ENCODE measurements at places on chromosomes 1 and 21.

DNA sequence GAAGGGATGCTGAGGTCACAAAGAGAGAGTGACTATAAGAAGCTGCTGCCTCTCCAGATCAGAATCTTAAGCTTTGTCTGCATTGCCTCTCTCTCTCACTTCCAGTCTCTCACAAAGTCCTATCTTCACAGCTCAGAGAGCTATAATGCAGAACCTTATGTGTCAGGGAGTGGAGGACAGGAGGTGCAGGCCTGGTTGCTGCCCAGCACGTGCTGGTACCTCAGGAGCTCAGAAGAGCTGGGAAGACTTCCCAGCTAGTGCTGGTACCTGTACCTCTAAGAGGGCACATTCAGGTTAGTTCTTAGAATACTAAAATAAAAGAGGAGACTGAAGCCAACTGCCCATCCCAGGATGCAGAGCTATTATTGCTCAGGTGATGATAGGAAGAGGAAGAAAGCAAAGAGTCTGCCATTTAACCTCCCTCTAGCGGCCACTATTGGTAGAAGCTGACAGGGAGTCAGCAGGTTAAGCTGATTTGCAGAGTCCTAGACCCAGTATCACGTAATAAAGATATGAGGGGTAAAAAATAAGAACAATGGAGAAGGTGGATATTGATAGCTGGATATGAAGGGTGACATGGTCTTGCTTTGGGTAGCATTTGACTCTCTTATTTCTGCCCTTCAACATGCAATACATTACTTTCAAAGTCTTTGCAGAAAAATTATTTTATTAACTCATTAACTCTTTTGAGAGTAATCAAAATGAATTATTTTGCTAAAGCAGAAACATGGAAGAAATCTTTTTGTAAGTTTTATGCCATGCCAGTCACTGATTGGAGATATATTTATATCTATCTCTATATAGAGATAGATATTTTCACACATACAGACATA lies 138.1 kb upstream of the HMCN1 start:
- peak; percentile 25 for DNase-seq

- no peak for DNase-seq
Measured at GRCh38 chr21:34754690-34755647, 86.2 kb downstream of the CLIC6 start.

DNA sequence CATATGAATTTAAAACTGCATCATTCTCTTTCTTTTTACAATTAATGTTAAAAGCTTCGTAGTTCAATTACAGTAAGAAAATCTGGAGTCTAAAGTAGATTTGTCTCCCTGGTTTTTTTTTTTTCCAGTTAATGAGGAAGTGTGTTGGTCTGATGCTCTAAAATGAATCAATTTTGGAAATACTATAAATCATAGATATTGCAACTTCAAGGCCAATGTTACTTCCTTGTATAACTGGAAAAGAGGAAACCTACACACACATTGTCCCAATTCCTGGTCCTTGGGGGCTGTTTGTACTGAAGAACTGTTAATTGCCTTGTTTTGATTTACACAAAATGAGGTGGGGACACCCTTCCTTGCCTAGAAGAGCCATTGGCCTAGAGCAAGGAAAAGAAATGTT lies 107.2 kb downstream of the RGS2 start:
- no peak for DNase-seq

DNA sequence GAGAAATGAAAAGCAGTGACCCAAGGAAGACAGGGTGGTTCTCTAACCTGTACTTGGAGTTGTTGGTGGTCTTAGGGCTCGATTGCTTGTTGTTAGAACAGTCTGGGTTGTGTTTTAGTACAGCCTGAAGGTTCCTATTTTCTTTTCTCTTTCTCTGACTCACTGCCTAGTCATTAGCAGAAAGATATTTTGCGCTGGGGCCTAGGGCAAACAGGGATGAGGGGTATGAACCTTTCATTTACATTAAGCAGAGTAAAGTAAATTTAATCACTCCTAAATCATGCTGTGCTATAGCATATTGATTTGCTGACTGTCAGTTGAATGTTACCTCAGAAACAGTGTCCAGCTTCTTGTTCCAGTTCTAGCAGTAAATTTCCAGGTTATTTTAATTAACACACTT lies 197.2 kb downstream of the RWDD3 start:
- no peak for DNase-seq

GRCh38 chr1:59805554-59805953 lies 9.2 kb upstream of the HOOK1 start:
- no peak for DNase-seq

DNA sequence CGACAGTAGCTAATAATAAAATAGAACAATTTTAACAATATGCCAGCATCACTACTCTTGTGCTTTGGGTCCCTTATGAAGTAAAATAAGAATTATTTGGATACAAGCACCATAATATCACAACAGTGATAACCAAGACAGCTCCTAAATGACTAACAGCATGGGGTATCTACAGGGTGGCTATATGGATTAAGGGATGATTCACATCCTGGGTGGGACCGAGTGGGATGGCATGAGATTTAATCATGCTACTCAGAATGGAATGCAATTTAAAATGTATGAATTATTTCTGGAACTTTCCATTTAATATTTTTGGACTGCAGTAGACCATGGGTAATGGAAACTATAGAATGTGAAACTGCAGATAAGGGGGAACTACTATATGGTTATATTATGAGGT lies 28.1 kb upstream of the B3GALNT2 start:
- DNase-seq, result no peak

- DNase-seq, result no peak
Measured at GRCh38 chr1:15700508-15700907, 16.4 kb downstream of the PLEKHM2 start.

- DNase-seq, result no peak
Measured at GRCh38 chr1:207103892-207104373, at the start of gene C4BPA. TSS of gene C4BPA (plus strand) at chr1:207104233. CDS start at chr1:207113026, 8,793 bp downstream.

DNA sequence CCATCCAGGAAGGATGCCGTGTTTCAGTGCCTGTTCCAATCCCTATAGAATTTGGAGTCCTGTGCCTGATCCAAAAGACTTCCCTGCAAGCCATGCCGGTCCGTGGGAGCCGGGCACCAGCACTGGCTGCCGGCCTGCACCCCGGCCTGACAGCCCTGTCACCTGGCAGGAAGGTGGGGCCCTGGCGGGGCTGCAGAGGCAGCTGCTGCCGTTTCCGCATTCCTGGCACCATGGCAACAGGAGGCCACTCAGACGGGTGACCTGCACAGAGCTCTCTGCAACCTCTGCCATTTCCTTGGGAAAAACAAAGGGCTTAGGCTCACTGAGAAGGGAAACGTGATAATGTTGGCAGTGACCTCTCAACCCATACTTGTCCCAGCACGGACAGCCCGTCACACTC lies 63.2 kb upstream of the TMEM51 start:
- DNase-seq, result no peak

DNA sequence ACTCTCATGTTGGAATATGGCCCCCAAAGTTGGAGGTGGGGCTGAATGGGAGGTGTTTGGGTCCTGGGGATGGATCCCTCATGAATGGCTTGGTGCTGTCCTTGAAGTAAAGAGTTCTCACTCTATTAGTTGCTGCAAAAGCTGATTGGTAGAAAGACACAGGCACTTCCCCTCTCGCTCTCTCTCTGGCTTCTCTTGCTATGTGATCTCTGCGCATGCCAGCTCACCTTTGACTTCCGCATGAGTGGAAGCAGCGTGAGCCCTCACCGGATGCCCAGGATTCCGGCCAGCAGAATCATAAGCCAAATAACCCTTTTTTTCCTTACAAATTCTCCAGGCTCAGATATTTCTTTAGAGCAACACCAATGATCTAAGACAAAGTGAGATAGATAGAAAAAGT lies 20.9 kb upstream of the CCSAP start:
- no peak for DNase-seq

DNA sequence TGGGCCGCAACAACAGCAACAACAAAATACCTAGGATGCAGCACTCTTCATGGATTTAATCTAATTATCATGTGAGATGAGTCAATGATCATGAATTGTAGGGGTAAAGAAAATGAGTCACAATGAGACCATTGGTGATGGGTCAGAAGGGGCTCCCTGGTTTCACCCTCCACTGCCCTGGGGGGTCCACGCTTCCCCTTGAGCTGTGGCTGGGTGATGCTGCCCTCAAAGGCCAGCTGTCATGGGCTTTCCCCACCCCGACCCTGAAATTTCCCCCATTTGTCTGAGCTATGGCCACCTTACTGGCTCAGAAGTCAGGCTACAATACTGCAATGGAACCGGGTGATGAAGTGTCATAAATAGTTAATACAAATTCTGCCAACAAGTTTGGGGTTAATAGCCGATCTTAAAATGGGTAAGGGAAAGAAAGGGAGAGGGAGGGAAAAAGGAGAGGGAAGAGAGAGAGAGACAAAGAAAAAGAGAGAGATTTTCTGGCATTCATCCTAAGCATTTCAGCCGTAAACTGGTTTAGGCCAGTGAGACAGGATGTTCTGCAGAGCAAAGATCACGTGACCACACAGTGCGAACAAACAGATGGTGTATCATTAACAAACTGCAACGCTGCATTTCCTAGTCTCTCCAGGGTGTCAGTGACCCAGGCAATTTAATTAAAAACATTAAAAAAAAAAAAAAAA lies 143.4 kb upstream of the ERRFI1 start:
- no peak for DNase-seq

DNA sequence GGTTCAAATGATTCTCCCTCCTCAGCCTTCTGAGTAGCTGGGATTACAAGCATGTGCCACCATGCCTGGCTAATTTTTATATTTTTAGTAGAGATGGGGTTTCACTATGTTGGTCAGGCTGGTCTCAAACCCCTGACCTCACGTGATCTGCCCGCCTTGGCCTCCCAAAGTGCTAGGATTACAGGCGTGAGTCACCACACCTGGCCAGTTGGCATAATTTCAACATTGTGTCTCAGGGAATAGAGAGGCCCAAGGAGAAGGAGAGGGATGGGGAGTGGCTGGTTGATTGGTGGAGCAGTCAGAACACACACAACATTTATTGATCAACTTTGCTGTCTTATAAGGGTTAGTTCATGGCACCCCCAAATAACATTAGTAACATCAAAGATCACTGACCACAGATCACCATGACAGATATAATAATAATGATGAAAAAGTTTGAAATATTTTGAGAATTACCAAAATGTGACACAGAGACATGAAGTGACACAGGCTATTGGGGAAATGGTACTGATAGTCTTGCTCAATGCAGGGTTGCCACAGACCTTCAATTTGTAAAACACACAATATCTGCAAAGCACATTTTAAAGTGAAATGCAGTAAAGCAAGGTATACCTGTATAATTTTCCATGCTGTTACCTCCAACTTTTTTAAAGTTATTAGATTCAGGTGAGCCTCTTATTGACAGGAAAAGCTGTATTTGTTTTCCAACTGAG lies 15.8 kb upstream of the CYB5R1 start:
- DNase-seq, result no peak

- no peak for DNase-seq
Measured at GRCh38 chr1:174077749-174078490, 55.8 kb upstream of the RC3H1 start.

DNA sequence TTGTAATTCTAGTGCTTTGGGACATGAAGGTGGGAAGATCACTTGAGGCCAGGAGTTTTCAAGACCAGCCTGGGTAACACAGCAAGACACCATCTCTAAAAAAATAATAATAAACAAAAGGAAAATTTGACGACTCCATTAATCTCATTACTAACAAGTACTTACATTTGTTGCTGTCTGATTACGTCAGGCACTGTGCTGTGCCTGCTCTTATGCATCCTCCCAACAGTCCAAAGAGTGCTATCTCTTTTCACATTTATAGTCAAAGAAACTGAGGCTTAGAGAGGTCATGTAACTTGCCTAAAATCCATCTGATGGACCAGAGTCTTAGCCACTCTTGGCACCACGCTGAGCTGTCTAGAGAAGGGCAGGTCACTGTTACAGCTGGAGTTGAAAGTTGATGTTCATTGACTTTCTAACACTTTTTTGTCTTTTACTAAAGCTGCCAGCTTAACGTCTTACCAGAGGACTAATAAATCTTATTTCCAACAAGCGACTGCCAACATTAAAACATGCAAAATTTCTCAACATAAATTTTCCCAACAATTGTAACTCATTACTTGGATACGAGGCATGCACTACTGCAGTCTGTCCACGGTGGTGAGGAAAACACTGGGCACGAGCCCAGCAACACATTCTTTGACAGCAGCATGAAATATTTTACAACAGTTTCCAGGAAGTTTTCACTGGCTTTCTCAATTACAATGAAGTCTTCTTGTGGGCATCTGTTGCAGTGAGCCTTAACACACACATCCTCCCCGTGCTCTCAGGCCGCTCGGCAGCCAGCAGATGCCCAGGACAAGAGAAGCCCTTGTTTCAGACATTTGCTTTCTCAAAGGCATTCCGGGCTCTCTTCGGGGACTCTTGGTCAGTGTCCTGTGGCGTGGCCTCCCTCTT lies 262.9 kb upstream of the PROX1 start:
- DNase-seq, result no peak

DNA sequence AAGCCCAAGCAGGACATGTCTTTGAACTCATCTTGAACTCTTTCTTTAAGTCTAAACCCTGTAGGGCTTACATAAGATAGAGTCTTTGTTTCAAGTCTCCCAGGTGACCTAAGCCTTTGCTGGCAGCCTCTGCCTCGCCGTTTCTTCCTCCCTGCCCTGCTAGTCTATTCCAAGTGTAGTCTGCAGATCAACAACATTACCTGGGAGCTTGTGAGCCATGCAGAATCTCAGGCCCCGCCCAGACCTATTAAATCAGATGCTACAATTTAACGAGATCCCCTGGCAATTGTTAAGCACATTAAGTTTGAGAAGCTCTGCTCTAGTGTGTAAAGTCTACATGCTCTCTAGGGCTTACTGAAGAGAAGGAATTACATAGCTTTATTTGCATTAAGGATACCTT lies 271.6 kb downstream of the PBX1 start:
- DNase-seq, result no peak

DNA sequence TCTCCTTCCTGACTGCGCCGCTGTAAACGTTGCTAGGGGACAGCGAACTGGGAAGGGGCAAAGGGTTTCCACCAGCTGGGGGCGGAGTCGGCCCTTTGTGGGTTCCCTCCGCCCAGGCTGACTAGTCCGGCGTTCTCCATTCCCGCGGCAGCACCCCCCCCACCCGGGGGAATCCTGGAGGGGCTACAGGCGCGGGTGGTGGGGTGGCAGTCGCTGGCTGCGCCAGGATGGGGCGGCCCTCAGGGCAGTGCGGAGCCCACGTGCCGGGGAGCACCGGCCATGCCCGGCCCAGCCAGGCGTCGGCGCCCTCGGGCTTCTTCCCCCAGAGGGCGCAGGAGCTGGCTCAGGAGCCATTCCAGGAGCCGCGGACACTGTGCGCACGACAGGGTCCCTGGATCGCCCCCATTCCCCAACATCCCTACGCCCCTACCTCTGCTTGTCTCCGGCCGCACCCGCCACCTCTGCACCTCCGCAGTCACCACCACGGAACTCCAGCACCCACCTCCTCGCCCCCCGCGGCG lies 476 bp downstream of the BATF3 start:
- peak; percentile 26 for DNase-seq
